ENCODE measurements at places on chromosomes 16 and 17.

DNA sequence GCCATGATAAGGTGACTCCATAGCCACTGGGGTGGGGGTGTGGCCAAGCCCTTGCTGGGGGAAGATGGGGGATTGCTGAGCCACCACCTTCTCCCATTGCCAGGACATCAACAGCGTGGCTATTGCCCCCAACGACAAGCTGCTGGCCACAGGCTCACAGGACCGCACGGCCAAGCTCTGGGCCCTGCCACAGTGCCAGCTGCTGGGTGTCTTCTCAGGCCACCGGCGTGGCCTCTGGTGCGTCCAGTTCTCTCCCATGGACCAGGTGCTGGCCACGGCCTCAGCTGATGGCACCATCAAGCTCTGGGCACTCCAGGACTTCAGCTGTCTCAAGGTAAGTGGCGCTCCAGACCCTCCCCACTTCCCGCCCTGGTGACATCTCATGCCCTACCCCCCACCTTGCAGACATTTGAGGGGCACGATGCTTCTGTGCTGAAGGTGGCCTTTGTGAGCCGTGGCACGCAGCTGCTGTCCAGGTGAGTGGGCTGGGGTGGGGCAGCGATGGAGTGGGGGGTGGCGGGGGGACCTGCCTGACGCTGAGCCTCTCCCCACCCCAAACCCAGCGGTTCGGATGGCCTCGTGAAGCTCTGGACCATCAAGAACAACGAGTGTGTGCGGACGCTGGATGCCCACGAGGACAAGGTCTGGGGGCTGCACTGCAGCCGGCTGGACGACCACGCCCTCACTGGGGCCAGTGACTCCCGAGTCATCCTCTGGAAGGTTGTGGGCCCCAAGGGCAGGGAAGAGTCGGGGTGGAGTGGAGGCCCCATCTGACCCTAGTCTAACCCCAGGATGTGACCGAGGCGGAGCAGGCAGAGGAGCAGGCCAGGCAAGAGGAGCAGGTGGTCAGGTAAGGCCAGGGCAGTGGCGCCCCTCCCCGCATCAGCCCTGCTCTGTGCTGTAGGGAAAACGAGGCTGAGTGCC lies 4.1 kb downstream of the NOXO1 start:
- DNase-seq, result no peak

GRCh38 chr16:88843256-88843655 lies 13.5 kb downstream of the GALNS start:
- DNase-seq, result no peak

- no peak for DNase-seq
These were observed 4.4 kb downstream of the BAHCC1 start for GRCh38 chr17:81399481-81400153.

DNA sequence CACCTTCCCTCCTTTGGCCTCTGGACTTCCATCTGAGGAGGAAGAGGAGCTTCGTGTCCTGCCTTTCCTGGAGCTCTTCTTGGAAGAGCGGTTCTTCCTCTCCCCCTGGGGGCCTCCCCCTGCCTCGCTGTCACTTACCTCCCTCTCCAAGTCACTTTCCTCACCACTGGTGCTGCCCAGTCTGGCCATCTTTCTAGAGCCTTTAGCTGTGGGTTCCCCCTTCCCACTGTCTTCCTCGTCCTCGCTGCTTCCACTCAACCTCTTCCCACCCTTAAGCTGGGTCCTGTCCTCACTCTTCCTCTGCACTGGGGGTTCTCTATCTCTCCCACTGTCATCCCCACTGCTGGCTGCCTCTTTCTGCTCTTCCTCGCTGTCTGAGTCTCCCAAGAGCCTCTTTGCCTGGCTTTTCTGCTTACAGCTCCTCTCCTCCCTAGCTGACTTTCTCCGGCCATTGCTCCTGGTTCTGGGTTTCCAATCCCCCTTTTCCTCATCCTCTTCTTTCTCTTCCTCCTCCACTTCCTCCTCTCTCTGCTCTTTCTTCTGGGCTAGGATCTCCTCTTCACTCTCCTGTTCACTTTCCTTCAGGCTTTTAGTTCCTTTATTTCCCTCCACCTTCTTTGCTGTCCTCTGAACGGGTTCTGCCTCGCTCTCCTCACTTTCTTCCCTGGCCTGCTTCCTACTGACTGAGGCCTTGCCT lies 1.4 kb downstream of the HIRIP3 start:
- no peak for DNase-seq

DNA sequence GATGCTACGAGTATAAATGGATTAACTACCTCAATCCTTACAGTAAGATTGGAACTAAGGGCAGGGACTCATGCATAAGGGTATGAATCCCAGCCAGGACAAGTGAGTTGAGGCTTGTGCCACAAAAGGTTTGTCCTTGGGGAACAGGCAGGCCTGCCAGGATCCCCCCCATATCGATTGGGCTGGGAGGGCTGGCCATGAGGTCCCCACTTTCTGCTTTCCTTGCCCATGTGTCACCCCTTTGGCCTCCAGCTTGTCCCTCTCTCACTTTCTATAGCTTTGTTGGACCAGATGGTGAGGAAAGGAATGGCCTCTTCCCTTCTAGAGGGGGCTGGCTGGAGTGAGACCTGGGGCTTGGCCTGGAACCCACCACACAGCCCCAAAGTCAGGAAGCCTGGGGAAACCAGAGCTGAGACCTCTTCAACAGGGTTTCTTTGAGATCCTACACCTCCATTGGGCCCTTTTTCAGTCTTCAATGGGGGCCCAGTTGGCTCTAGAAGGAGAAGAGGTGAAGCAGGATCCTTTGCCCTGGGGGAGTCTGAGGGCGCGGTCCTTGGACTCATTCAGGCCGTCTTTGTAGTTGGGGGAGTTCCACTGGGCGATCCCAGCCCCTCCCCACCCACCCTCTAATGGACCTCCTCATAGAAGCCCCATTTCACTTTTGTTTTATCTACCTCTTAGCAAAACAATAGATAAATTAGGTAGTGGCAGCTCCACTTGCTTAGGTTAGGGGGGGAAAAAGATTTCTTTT lies 57.3 kb downstream of the IGF2BP1 start:
- no peak for DNase-seq

GRCh38 chr16:76574651-76575050 lies 297.4 kb downstream of the CNTNAP4 start:
- no peak for DNase-seq

- no peak for DNase-seq
These were observed 1.8 kb upstream of the RBFOX3 start for GRCh38 chr17:79612468-79613194.

- no peak for DNase-seq
These were observed 2.6 kb downstream of the SPNS3 start for GRCh38 chr17:4436381-4436780.

DNA sequence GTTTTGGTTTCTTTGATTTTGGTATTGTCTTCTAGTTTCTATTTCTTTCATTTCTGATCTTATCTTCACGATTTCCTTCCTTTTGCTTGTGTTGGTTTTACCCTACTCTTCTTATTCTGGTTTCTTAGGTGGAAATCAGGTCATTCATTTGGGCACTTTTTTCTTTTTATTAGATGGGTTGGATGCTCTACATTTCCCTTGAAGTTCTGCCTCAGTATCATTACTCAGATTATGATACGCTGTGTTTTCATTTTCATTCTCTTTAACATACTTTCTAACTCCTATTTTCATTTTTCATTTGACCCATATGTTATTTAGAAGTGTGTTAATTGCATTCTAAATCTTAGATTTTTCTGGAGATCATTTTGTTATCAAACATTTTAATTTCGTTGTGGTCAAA lies 108.6 kb downstream of the IRF8 start:
- DNase-seq, result no peak

DNA sequence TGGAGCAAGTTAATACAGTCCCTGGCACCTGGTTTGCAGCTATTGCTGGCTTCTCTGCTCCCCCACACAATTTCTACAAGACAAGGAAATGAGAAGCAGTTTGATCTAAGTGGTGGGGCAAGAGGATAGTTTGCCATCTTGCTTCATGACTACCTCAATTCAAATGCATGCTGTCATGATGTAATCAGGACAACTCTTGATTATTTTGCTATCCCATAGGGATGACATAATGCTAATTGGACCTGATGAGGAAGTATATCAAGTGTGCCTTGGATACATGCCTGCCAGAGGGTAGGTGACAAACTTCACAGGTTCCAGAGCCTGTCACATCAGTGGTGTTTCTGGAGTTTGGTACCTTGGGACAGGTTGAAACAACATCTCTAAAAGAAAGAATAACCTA lies 40.9 kb downstream of the SLFN5 start:
- DNase-seq, result no peak

GRCh38 chr16:4704913-4705312 lies 11.6 kb downstream of the NUDT16L1 start:
- no peak for DNase-seq

GRCh38 chr17:70181376-70181775 lies 12.0 kb downstream of the KCNJ2 start:
- DNase-seq, result no peak

- DNase-seq, result no peak
These were observed 97.1 kb downstream of the CDH11 start for GRCh38 chr16:65024767-65025178.

DNA sequence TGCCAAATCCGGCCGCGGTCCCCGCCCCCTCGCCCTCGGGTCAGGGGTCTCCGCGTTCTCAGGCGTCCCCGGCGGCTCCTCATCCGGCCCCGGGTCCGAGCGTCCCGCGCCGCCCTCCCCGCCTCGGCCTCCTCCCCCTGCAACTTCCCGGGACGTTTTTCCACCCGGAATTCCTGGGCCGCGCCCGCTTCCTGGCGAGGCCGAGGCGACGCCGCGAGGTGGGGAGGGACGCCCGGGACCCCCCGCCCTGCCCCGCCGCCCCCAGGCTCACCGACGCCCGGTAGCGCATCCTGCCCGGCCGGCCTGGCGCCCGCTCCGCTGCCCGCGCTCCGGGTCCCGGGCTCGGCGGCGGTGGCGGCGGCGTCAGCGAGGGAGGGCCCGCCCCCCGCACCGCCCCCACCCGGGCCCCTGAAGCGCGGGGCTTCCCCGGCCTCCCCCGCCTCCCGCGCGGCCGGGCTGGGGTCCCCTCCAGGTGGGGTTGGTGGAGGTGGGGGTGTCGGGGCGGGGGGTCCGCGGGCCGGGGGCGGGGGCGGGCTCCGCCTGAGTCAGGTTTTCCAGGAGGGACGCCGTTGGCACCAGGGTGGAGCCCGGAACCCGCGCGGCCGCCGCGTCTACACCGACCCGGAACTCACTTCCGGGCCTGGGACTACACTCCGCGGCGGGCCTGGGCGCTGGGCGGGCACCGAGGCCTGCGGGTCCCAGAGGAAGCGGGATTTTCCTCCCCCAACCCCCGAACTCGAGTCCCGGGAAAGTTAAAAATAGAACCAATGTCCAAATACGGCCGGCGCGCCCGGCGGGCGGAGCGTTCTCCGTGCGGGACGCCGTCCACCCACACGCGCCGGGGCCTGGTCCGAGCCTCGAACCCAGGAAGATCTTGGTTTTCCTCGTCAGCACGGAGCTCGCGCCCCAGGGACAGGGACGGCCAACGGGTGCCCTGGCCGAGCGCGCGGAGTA lies 6.8 kb downstream of the MYO1C start:
- DNase-seq, result no peak

GRCh38 chr16:81581107-81581506 lies 136.5 kb downstream of the CMIP start:
- no peak for DNase-seq

GRCh38 chr16:67404740-67405226 lies 11.5 kb upstream of the TPPP3 start:
- no peak for DNase-seq

DNA sequence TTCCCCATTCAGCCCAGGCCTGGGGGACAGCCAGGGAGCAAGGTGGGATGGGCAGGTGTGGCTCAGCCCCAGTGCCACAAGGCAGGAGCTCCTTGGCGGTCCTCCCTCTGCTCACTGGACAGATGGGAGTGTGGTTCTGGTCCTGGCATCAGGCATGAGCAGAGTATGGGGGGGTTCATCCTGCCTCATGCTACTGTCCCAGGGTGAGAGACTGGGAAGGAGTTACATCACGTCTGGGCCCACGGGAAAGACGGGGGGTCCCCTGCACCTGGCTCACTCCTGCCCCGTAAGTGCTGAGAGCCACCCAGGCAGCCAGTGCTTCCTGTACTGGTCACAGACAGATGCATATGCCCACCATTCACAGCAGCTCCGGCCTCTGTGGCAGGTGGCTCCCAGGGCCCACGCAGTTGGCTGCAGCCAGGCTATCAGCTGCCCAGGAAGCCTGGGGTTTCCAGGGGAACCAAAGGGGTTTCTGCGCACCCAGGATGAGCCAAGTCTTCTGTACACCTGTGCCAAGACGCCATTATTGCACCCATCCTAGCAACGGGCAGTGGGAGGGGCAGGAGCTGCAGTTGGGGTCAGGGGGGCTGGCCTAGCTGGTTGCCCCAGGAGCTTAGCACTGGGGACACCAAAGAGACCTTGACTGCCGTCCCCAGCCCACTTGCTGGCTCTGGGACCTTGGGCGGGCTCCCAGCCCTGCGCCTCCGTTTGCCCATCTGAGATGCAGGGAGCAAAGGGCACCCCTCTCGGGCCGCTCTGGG lies 1.9 kb downstream of the BAIAP3 start:
- no peak for DNase-seq

DNA sequence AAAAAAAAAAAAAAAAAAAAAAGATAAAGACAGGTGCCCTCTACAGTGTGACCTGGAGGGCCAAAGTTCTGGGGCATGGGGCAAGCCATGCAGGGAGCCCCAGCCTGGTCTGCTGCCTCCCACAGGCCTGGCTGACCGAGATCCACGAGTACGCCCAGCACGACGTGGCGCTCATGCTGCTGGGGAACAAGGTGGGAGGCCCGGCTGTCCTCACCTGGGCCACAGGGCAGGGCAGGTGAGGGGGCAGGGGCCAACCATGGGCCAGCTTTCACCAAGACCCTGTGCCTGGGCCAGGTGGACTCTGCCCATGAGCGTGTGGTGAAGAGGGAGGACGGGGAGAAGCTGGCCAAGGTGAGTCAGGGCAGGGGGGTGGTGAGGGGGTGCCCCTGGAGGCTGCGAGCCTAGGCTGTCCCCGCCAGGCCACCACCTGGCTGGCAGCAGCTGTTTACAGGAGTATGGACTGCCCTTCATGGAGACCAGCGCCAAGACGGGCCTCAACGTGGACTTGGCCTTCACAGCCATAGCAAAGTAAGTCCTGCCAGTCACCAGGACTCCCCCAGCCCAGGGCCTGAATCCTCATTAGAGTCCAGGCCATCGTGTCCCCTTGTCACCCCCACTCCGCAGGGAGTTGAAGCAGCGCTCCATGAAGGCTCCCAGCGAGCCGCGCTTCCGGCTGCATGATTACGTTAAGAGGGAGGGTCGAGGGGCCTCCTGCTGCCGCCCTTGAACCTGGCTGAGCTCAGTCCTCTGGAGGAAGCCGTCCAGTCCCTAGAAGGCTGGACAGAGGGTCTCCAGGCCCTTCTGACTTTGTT lies 2.7 kb upstream of the TRAF7 start:
- DNase-seq, result no peak

GRCh38 chr16:47927330-47927729 lies 228.5 kb downstream of the ABCC12 start:
- DNase-seq, result no peak

DNA sequence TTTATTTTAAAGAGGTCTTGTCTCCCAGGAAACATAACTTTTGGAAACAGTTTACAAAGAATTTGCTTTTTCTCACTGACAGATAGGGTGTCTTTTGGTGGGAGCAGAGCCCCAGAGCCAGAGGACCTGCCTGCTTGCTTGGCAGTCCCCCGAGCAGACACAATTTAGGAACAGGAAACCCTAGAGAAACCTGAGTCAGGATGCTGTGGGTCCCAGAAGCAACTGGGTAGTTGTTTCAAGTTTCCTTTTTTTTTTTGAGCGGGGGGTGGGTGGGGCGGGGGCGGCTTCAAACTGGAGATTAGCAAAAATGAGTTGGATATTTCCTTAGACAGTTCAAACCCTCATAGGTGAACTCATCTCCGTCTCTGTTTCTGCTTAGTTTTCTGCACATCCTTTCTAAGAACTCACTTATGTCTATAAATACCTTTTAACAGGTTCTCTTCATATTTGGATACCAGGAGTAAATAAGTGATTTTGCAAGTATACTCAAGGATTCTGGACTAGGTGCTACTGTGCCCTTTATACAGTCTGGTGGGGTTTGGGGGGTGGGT lies 135.1 kb downstream of the PRKCA start:
- DNase-seq, result no peak

GRCh38 chr17:42167807-42168206 lies 13.0 kb upstream of the RAB5C start:
- DNase-seq, result no peak
